ENCODE measurements at places on chromosomes 2 and 18.

GRCh38 chr2:217706095-217706494 lies 296.7 kb downstream of the TNS1 start:
- DNase-seq = no peak

DNA sequence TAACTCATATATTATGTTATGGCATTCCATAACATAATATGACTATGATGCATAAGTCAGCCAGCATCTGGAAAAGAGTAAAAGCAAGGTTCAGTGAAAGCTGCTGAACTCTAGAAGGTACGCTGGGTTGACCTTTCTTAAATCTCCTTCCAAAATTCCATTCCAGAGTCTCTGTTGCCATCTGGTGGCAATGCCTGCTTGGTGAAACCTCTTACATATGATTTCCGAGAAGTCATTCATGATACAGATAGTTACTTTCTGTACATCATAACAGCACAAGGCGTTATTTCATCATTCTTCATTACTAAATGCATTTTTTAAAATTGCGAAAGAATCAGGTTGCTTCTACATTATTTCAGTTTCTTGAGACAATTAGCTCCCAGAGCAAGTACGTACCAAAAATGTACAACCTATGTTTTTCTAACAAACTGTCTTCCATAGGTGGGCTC lies 7.0 kb upstream of the EPG5 start:
- peak; percentile 48 for DNase-seq

GRCh38 chr2:26613241-26614215 lies 27.6 kb downstream of the CIB4 start:
- DNase-seq = no peak

DNA sequence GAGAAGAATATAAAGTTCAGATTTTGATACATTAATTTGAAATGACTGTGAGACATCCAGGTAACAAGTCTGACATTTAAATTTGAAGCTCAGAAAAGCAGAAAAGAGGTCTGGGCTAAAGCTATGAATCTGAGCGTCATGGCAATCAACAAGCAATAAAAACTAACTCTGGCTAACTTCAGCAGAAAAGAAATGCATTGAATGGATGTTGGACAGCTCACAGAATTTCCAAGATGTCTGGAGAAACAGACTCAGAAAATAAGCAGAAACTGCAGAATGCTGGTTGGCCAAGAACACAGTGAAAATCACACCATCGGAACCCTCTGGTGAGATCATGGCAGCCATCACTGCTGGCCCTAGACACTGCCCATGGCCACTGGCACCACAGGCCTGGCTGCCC lies 366.6 kb downstream of the METTL4 start:
- DNase-seq = no peak

DNA sequence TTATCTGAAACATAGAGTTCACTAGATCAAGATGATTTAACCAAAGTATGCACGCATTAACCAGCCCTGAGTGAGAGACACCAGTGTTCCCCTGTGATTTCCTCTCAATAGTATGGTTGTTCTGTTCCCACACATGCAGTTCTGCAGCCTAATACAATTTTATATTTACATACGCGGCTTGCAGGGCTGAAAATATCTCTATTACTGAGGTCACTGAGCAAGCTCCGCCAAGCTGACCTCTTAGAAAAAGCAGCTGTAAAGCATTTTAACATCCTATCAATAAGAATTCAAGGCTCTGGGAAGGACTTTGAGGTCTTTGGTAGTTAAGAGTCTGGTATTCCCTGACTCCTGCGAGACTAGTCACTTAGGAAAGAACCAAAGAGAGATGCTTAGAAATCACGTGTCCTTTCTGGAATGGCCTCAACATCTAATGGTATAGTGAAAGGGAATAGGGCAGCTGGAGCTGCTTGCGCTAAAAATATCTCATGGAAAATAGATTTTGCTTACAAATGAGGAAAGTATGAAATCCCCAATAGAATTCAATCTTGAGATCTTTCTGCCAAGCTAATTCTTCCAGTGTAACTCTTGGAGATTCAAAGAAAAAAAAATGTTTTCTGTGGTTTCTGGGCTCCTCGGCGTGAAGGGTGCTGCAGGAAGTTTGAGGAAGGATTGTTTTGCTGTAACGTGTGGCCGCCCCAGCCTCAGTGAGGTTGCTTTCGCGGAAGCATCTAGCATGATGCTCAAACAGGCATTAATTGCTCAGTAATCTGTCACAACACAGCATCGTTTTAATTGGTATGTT lies 59.2 kb downstream of the DOCK10 start:
- no peak for DNase-seq

- no peak for DNase-seq
Measured at GRCh38 chr2:143284087-143284675, 155.0 kb downstream of the ARHGAP15 start.

- DNase-seq = no peak
Measured at GRCh38 chr18:5872886-5873285, 22.4 kb downstream of the TMEM200C start.

DNA sequence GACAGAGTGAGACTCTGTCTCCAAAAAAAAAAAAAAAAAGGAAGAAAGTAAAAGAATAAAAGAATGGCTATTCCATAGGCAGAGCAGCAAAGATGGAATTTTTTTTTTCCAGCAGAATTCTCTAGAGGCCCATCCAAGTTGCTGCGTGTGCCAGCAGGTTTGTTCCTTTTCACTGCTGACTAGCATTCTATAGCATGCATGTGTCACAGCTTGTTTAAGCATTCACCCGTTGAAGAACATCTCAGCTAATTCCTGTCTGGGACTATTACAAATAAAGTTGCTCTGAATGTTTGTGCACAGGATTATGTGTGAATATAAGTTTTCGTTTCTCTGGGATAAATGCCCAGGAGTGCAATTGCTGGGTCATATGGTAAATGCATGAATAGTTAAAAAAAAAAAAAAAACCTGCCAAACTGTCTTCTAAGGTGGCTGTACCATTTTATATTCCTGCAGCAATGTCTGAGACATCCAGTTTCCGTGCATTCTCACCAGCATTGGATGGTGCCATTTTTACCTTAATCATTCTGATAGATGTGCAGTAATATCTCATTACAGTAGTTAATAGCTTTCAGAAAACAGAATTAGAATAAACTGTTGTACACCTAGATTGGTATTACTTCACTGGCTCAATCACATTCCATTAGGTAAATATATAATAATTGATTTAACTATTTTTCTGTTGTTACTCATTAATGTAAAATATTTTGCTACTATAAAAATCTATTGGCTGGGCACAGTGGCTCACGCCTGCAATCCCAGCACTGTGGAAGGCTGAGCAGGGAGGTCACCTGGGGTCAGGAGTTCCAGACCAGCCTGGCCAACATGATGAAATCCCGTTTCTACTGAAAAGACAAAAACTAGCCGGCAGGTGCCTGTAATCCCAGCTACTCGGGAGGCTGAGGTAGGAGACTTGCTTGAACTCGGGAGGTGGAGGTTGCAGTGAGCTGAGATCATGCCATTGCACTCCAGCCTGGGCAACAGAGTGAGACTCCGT lies 47.5 kb upstream of the ASAP2 start:
- no peak for DNase-seq

All from stimulated activated CD4-positive, alpha-beta T cell treated with anti-CD3 and anti-CD28 coated beads, TNF-alpha, amount 100 ng/mL, for 24 hours (primary cell).